Cortex of kidney (tissue), 1 donor: ENCODE measurements at places on chromosomes 4 and X.

GRCh38 chrX:133610056-133610455, 194.8 kb upstream of the GPC4 start:
- no peak for DNase-seq

- no peak for DNase-seq
Measured at GRCh38 chr4:168565130-168565529, 68.3 kb downstream of the PALLD start.

GRCh38 chr4:153651587-153651986, 32.5 kb upstream of the TLR2 start:
- DNase-seq = no peak

GRCh38 chrX:119669424-119670037, 23.4 kb downstream of the SEPTIN6 start:
- no peak for DNase-seq

- no peak for DNase-seq
Measured at GRCh38 chrX:137747244-137748043, 181.5 kb downstream of the ZIC3 start.

DNA sequence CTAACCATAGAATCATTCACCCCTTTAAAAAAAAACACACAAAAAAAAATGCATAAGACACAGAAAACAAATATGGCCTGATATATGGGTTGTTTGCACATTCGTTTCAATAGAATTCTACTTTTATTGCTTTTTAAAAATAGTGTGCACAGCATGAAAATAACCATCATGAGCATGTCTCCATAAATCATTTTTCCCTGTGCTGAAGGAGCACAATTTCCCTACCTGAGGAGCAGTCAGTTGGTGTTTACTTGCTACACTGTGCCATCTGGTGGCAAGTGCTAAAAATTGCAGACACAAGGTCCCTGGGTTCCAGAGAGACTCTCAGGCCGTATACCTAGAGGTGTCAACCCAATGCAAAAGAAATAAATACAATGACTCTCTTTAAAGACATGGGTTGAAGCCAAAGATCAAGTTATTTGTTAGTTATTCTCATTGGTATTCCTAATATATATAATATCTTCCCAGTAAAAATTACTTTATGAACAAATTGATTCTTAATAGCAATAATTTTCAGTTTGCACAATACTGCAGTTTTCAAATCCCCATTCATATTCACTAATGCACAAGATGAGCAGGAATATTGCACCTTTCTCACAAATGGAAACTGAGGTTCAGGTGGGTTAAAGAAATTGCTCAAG, 551.4 kb downstream of the IQCM start:
- no peak for DNase-seq

- DNase-seq = no peak
Measured at GRCh38 chrX:68919707-68920106, 90.9 kb downstream of the EFNB1 start.
